Stromal cell of bone marrow (primary cell): ENCODE measurements at places on chromosomes 2 and 18.

GRCh38 chr2:24577481-24577880, 86.4 kb downstream of the NCOA1 start:
- no peak for DNase-seq

DNA sequence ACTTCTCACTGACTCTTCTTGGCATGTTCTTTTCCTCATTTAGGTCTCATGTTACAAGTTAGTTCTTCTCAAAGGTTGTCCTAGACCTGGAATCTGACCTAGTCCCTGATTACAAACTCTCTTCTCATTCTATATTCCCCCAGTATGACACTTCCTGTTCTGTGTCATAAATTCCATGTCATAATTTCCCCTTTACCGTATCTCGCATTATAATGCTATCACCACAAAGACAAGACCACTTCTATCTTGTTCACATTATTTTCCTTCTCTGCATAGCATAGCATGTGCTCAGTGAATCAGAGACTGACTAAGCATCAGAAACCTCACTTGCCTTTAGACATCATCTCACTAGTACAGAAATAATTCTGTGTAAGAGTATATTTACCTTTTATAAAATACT, 63.6 kb upstream of the CAVIN2 start:
- peak; percentile 74 for DNase-seq

DNA sequence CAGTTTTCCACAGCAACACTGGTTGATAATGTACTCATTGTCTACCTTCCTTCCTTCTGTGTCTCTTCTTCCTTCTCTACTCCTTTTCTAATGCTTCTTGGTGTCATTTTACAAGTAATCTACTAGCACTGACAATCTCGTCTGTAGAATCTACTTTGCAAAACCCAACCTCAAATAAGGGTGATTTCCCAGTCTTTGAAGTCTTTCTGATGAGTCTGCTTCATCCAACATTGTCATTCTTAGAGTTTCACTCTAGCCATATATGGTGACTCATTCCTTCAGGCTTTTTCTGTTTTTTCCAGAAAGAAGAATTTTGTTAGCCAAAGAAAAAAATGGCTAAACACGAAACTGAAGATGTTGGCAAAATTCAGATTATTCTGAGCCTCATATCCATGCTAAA, 288.7 kb downstream of the MBD2 start:
- DNase-seq = no peak

- DNase-seq = no peak
These were observed 244.4 kb upstream of the VRK2 start for GRCh38 chr2:57802243-57802642.

DNA sequence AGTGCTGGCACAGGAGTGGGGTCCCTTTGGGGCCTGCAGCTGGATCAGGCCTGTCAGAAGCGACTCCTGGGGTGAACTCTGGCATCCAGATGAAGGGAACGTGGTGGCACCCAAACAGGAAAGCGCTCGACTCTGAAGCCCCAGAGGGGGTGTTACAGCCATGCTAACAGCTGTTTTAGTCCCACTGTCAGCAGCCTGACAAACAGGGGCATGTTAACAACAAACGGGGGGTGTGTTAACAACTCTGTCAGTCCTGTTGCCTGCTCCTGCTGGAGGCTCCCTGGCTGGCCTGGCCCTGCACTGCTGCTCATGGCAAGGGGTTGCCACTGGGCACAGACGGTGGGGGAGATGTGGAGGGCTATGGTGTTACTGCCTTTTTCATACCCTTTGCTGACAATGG, 2.6 kb upstream of the RNU2-63P start:
- no peak for DNase-seq

GRCh38 chr2:39264733-39265132, 21.0 kb upstream of the CDKL4 start:
- DNase-seq = no peak

DNA sequence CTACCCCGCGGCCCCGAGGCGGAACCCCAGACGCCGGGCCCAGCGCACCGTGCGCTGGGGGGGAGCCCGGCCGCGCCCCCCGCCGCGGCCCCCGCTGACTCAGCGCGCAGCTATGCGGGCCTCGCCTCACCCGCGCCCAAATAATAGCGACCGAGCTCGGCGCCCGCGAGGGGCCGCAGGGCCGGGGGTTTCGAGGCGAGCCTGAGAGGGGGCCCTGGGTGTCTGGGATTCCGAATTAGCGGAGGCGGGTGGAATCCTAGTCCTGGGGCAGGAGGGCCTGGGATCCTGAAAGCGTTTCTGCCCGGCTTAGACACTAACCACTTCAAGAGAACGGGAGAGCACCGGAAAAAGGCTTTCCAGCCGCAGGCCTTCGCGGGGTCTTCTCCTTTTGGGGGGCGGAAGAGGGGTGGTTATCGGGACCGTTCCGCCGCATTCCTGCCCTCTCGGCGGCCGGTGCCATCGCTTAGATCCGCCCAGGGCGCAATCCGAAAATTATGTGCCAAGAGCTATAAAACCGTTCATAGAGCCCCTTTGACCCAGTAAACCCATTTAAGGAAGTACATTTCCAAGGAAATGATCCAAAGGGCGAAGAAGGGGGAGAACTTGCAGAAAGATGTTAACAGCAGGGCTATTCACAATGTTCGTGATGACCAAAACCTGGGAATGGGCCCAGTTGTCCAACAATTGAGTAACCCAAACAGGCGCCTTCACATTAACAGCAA, 681 bp upstream of the ROCK2 start:
- DNase-seq = peak; percentile 79

GRCh38 chr2:229265727-229266126, 5.4 kb downstream of the PID1 start:
- DNase-seq = no peak

- DNase-seq = no peak
These were observed 226.9 kb downstream of the KLHL29 start for GRCh38 chr2:23611839-23612238.

- DNase-seq = no peak
These were observed 22.2 kb upstream of the TTN start for GRCh38 chr2:178829299-178829960.

GRCh38 chr2:118168615-118169014, 80.3 kb downstream of the INSIG2 start:
- DNase-seq = no peak

- DNase-seq = peak; percentile 27
These were observed 253.6 kb downstream of the LRRTM4 start for GRCh38 chr2:77268626-77269025.

GRCh38 chr2:71888751-71889445, 258.8 kb downstream of the CYP26B1 start:
- DNase-seq = peak; percentile 24

- DNase-seq = no peak
These were observed 67.8 kb upstream of the LMAN1 start for GRCh38 chr18:59426855-59427254.

GRCh38 chr18:22753130-22753831, 179.8 kb upstream of the RBBP8 start:
- DNase-seq = no peak

DNA sequence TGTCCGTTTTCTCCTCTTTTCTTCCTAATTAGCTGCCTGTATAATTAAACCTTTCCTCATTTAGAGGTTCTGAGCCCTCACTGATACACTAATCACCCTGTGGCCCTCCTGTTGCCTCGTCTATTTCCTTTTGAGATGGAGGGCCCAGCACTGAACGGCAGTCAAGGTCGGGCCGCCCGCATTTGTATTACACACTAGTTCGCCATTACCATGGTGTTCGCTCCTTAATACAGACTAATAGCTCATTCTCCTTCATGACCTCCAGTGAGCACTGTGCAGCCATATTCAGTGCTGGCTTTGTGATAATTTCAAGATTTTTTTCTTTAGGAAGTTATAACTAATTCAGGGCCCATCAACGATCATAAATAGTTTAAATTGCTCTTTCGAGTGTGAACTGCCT, 64.1 kb downstream of the SLC4A3 start:
- DNase-seq = no peak

DNA sequence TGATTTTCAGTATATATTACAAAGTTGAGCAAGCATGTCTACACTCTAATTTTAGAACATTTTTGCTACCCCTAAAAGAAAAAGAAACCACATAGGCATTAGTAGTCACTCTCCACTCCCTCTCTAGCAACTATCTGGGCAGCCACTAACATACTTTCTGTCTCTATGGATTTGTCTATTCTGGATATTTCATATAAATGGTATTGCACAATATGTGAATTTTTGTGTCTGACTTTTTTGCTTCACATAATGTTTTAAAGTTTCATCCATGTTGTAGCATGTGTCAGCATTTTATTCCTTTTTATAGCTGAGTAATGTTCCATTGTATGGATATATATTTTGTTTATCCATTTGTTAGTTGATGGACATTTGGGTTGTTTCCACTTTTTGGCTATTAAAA, 232.5 kb upstream of the CTAGE1 start:
- DNase-seq = no peak

DNA sequence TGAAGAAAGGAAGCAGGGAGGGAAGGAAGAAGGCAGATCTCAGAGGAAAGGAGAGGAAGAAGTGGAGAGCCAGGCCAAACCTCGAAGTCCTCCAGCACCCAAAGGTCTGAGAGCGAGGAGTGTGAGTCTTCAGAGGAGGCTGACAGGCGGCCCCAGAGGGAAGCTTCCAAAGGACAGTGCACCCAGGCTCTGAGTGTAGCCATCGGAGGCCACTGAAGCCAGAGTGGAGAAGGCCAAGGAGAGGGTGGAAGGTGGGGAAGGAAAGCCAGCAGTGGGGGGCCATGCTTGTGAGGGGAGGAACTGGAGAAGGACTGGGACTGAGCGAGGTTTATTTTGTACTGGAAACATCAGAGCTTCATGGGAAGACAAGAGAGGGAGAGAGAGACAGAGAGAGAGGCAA, 6.0 kb downstream of the ATP6V1B1 start:
- DNase-seq = no peak

DNA sequence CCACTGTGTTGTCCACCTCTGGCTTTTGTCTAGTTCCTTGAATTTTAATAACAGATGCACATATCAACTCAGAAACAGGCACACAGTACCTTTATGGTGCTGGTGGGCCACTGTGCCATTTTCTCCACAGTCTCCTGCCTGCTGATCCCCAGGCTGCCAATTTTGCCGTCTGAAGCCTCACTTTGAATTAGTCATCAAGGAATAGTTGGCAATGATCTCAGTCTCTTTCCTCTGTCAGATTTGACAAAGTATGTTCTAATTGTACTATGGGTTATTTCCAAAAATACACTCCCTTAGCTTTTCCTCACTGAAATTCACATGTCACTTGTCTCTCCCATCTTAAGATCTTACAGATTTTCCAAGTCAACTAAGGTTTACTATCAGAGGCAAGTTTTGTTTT, 140.7 kb downstream of the ZNF516 start:
- peak; percentile 28 for DNase-seq

DNA sequence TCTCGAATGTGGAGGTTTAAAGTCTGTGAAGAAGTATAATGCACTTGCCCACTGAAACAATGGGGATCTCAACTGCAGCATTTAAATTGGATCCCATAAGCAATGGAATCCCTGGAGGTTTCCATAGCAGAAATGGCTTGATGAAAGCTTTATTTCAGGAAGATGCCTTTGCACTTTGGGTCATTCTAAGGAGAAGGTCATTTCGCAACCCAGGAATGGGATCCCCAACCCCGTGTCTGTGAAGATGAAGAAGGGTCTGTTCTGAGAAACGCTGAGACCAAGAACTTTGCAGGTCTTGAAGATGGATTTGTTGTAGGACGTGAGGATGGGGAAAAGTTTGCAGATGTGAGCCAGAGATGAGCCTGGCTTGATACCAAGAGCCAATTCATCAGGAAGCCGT, 1.8 kb upstream of the KCNG3 start:
- DNase-seq = no peak

DNA sequence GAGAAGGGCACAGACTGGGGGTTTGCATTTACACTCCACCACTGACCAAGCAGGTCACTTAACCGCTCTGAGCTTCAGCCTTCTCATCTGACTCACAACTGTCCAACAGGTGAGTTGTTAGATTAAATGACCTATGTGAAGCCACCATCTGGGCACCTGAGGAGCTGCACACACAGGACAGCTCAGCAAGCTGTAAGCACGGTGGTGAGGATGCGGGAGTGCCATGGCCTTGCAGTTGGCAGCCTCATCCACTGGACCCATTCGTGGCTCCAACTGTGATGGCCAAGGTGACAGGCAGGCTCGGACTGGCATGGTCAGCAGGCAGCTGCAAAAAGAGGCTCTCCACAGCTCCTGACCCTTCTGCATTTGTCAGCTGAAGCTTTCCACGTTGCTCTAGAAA, 23.3 kb upstream of the AMMECR1L start:
- DNase-seq = no peak

DNA sequence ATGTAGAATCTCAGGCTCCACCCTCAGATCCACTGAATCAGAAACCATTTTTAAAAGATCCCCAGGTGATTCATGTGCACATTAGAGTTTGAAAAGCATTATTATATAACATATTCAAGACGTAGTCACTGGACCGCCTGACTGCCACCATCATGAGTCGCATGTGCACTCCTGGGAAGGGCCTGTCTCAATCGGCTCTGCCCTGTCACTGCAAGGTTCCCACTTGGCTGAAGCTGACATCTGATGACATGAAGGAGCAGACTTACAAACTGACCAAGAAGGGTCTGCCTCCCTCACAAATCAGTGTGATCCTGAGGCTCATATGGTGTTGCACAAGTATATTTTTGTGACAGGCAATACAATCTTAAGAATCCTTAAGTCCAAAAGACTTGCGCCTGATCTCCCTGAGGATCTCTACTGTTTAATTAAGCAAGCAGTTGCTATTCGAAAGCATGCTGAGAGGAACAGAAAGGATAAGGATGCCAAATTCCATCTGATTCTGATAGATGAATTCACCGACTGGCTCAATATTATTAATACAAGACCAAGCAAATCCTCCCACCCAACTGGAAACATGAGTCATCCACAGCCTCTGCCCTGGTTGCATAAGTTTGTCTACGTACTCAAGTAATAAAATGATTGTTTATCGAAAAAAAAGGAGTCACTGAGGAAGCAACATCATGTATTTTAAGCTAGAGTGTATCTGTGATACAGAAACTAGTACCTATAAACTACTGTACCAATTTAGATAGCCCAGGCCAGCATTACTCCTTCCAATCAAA, 26.2 kb downstream of the ATAD2B start:
- DNase-seq = peak; percentile 89

GRCh38 chr18:79754022-79754761, 43.5 kb upstream of the KCNG2 start:
- DNase-seq = no peak

DNA sequence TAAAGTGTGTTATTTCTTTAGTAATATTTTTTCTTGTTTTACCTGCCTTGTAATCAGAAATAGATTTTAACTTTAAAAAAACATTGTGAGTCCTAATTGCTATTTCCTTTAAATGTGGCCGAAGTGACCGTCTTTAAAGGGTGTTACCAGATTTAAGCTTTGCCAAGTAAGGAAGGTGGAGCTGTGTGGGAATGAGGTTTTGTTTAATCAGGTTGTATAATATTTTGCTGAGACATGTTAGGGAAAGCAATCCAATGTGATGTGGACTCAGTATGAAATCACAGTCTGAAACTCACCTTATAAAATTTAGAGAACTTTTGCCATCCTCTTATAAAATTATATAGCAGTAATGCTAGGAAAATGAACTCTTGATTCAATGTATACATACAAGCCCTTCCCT, 32.9 kb upstream of the ITPRID2 start:
- DNase-seq = no peak
